ENCODE measurements at places on chromosomes 1 and 21. TPM values are rescaled to one million over a fixed set of nuclear protein-coding genes. Genes with fewer than 3 reads are reported as not detected.

GRCh38 chr1:213761845-213762407 is 225.8 kb upstream of the PROX1 start:
- H3K27me3 ChIP-seq = no peaks in the 10 kb centered on the region
- no peaks in the 10 kb centered on the region for H3K4me1 ChIP-seq
- H3K36me3 ChIP-seq = no peaks in the 10 kb centered on the region
- no peak for DNase-seq

Gene OR2G6
- not detected for total RNA-seq

GRCh38 chr1:217011097-217011496 is 287.9 kb upstream of the ESRRG start:
- H3K36me3 ChIP-seq = no peaks in the 10 kb centered on the region
- DNase-seq = no peak
- H3K27me3 ChIP-seq = no peaks in the 10 kb centered on the region
- no peak overlapping the region for H3K27ac ChIP-seq
- H3K4me3 ChIP-seq = no peak overlapping the region

Gene TLCD4
- total RNA-seq = 9.9 TPM
